ENCODE measurements at places on chromosomes 11 and 22. TPM values are rescaled to one million over a fixed set of nuclear protein-coding genes. Genes with fewer than 3 reads are reported as not detected.

- H3K27me3 ChIP-seq, result no peaks in the 10 kb centered on the region
- no peaks in the 10 kb centered on the region for H3K36me3 ChIP-seq
- peak overlapping the region; percentile 54 for H3K27ac ChIP-seq
- peaks cover 14% of the 10 kb centered on the region for H3K4me1 ChIP-seq
These were observed 8.3 kb upstream of the PIM3 start for GRCh38 chr22:49951986-49952896.

The MMP13 gene
- not detected for total RNA-seq

DNA sequence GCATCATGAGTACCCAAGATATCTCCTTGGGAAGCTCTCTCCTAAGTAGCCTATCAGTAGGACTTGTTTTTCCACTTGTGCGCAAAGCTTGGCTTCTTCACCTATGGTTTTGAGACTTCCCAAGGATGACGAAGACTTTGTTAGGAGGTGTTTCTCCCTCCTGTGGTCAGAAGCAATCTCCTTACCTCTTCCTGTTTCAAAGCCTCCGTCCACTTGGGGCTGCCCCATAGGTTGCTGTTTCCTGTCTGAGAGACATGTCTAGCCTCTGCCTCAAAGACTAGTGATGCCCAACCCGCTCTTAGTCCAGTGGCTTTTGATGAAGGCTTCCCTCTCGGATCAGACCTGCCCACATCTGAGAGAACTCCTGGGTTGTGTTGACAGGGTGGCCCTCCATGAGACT, 92.9 kb downstream of the TRAF6 start:
- H3K27me3 ChIP-seq, result peaks cover 8% of the 10 kb centered on the region
- peaks cover 8% of the 10 kb centered on the region for H3K4me1 ChIP-seq
- no peak for DNase-seq
- H3K36me3 ChIP-seq, result no peaks in the 10 kb centered on the region

DNA sequence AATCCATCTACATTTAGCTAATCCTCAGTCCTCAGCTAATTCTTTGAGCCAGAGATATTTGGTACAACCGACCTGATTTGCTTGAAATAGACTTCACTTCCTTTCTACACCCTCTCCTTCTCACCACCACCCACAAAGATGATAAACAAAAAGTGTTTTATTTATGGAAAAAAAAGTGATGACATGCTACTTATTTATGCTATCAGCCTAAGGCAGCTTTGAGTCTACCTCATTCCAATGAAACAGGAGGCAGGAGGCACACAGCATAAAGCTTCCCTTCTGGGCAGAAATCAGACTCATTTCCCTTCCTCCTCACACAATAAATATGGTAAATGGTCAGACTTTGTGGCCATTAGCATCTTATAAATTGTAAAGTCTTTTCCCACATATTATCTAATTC, 325.7 kb downstream of the SOX6 start:
- no peaks in the 10 kb centered on the region for H3K27me3 ChIP-seq
- DNase-seq, result no peak
- H3K4me1 ChIP-seq, result no peaks in the 10 kb centered on the region
- H3K27ac ChIP-seq, result no peak overlapping the region
- H3K36me3 ChIP-seq, result no peaks in the 10 kb centered on the region
- H3K4me3 ChIP-seq, result no peak overlapping the region

DNA sequence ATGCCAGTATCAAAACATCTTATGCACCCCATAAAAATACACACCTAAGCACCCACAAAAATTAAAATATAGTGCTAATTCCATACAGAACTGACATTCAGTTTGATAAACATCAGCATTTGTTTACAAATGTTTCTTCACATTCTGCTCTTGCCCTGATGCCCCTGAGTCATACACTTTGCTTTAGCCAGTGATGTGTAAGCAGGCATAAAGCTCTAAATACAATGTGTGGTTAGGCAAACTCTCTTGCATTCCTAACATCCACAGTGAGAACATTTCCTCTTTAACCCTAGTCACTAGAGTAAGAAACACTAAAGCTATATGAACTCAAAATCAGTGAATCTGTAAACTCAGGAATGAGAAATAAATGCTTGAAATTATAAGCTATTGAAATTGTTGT, 1060.7 kb downstream of the FAM181B start:
- no peak overlapping the region for H3K27ac ChIP-seq
- H3K36me3 ChIP-seq, result no peaks in the 10 kb centered on the region
- no peaks in the 10 kb centered on the region for H3K4me1 ChIP-seq
- H3K4me3 ChIP-seq, result no peak overlapping the region

The MS4A4A gene
- total RNA-seq, result not detected

- no peaks in the 10 kb centered on the region for H3K36me3 ChIP-seq
- no peaks in the 10 kb centered on the region for H3K4me1 ChIP-seq
- no peak within 1 kb of the TSS for H3K27ac ChIP-seq
- H3K4me3 ChIP-seq, result peak within 1 kb of the TSS; percentile 27
- DNase-seq, result peak; percentile 25
These were observed at the start of gene GLB1L2 for GRCh38 chr11:134331354-134332188. TSS of gene GLB1L2 (plus strand) at chr11:134331988. CDS start at chr11:134332062, 74 bp downstream.

GRCh38 chr11:60634126-60634525, 65.3 kb upstream of the MS4A8 start:
- no peak overlapping the region for H3K4me3 ChIP-seq
- no peaks in the 10 kb centered on the region for H3K4me1 ChIP-seq
- no peaks in the 10 kb centered on the region for H3K36me3 ChIP-seq
- no peak overlapping the region for H3K27ac ChIP-seq

GRCh38 chr11:30936491-30936890, 350.3 kb upstream of the MPPED2 start:
- H3K36me3 ChIP-seq, result no peaks in the 10 kb centered on the region
- DNase-seq, result peak; percentile 3
- H3K27ac ChIP-seq, result no peak overlapping the region
- no peaks in the 10 kb centered on the region for H3K27me3 ChIP-seq
- H3K4me1 ChIP-seq, result no peaks in the 10 kb centered on the region

DNA sequence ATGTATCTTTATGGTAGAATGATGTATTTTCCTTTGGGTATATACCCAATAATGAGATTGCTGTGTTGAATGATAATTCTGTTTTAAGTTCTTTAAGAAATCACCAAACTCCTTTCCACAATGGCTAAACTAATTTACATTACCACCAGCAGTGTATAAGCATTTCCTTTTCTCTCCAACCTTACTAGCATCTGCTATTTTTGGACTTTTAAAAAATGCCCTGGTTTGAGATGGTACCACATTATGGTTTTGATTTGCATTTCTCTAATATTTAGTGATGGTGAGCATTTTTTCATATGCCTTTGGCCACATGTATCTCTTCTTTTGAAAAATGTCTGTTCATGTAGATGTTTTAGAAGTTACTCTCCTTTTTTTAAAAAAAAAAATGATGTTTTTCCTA, 142.0 kb downstream of the METTL15 start:
- no peaks in the 10 kb centered on the region for H3K36me3 ChIP-seq
- no peak for DNase-seq
- no peaks in the 10 kb centered on the region for H3K4me1 ChIP-seq
- no peak overlapping the region for H3K27ac ChIP-seq

DNA sequence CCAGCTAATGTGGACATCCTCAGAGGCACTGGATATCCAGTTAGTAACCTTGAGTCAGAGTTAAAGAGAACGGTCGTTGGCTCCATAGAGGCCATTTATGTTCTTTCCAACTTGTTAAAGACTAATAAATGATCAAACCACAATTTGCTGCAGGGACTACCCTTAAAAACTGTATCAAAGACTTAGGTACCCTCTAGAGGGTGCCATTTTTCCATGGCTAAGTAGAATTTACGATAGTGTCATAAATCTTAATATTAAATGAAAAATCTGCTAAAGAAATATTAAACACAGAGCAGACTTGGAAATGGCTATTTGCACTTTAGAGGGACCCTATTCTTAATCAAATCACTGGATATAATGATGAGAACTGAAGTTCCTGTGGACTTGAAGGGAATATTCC, 685.2 kb upstream of the CHORDC1 start:
- H3K4me3 ChIP-seq, result no peak overlapping the region
- DNase-seq, result no peak
- no peak overlapping the region for H3K27ac ChIP-seq
- no peaks in the 10 kb centered on the region for H3K36me3 ChIP-seq
- no peaks in the 10 kb centered on the region for H3K4me1 ChIP-seq
- H3K27me3 ChIP-seq, result no peaks in the 10 kb centered on the region

DNA sequence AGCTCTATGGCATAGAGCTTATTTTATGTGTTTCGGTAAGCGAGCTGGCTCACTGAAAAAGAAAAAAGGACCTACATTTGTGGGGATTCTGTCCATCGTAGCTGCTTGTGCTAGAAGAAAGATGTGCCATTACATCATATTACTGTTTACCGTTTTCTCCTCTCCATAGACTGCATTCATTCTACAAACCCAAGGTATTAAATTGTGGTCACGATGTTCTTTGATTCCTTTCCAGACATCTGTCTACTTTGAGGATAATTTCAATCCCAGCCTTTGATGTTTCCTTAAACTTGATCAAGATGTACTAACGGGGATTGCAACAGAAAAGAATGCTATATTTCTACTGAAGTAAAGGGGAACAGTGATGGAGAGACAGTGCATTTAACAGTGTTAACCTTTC, 5.5 kb upstream of the OR52N1 start:
- no peak overlapping the region for H3K4me3 ChIP-seq
- no peaks in the 10 kb centered on the region for H3K36me3 ChIP-seq
- H3K27me3 ChIP-seq, result no peaks in the 10 kb centered on the region
- H3K4me1 ChIP-seq, result no peaks in the 10 kb centered on the region
- H3K27ac ChIP-seq, result no peak overlapping the region
- DNase-seq, result no peak

GRCh38 chr11:67581469-67581868, 2.1 kb upstream of the GSTP1 start:
- no peak for DNase-seq
- H3K27me3 ChIP-seq, result peaks cover 11% of the 10 kb centered on the region
- no peak overlapping the region for H3K27ac ChIP-seq

DNA sequence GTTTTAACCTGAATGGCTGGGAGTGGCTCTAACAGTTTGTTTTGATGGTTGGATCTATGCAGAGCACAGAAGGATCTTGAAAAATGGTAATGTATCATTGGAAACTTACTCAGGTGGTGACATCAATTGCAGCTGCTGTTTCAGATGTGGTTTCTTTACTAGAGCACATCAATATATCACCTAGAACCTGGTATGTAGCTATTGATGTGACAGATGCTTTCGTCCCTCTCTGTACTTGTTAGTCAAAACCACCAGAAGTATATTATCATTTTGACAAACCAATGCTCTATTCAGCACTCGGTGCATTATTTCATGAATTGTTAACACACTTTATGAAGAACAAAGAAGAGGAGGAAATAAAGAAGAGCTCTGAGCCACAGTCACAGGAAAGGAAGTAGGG, 26.6 kb upstream of the SCN3B start:
- no peaks in the 10 kb centered on the region for H3K4me1 ChIP-seq
- no peak for DNase-seq
- no peak overlapping the region for H3K27ac ChIP-seq
- H3K36me3 ChIP-seq, result no peaks in the 10 kb centered on the region
- H3K27me3 ChIP-seq, result peaks cover 2% of the 10 kb centered on the region

- peaks cover 20% of the 10 kb centered on the region for H3K36me3 ChIP-seq
- no peak for DNase-seq
- H3K4me3 ChIP-seq, result no peak overlapping the region
- no peaks in the 10 kb centered on the region for H3K27me3 ChIP-seq
These were observed 25.5 kb downstream of the SERPIND1 start for GRCh38 chr22:20799449-20799848.

GRCh38 chr11:44637487-44637886, 72.0 kb downstream of the CD82 start:
- H3K4me1 ChIP-seq, result no peaks in the 10 kb centered on the region
- peak; percentile 30 for DNase-seq
- no peaks in the 10 kb centered on the region for H3K36me3 ChIP-seq
- no peaks in the 10 kb centered on the region for H3K27me3 ChIP-seq

GRCh38 chr11:16606784-16607674, 131.4 kb upstream of the C11orf58 start:
- peaks cover 6% of the 10 kb centered on the region for H3K4me1 ChIP-seq
- DNase-seq, result peak; percentile 35
- no peaks in the 10 kb centered on the region for H3K36me3 ChIP-seq
- peaks cover 13% of the 10 kb centered on the region for H3K27me3 ChIP-seq
- peak overlapping the region; percentile 56 for H3K27ac ChIP-seq

DNA sequence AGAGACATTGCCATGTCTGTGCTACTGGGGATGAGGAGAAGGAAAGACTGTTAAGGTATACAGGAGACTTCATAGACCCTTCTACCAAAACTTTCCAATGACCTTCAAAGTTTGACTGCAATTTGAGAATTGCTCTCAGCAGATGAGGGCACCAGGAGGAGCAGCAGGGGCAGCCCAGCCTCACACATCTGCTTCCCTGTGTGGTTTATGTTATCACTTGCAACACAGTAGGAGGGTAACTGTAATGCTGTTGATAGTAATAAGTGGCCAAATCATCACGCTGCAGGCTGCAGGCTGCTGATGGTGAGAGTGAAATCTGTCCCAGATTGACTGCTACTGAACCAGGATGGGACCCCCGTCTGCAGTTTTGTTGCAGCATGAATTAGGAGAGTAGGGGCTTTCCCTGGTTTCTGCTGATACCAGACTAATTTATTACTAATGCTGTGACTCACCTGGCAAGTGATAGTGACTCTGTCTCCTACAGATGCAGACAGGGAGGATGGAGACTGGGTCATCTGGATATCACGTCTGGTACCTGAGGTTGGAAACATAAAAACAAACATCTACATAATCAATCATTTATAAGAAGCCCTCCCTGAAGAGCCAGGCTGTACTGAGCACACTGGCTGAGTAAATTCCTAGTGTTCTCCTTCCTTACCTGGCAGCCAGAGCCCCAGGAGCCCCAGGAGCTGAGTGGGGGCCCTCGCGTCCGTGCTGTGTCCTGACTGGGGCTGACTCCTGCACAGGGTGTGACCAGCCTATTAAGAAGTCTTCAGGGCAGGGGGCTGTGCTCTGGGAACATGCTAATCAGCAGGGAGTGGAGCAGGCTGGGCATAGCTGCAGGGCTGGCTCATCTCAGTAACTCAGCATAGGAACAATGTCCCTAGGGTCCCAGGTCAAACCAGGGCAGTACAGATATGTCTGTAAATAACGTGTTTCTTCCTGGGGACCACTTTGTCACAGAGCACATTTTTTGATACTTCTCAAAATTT, 74.4 kb downstream of the GAB4 start:
- H3K36me3 ChIP-seq, result no peaks in the 10 kb centered on the region
- no peak overlapping the region for H3K27ac ChIP-seq
- H3K4me3 ChIP-seq, result no peak overlapping the region
- no peak for DNase-seq

DNA sequence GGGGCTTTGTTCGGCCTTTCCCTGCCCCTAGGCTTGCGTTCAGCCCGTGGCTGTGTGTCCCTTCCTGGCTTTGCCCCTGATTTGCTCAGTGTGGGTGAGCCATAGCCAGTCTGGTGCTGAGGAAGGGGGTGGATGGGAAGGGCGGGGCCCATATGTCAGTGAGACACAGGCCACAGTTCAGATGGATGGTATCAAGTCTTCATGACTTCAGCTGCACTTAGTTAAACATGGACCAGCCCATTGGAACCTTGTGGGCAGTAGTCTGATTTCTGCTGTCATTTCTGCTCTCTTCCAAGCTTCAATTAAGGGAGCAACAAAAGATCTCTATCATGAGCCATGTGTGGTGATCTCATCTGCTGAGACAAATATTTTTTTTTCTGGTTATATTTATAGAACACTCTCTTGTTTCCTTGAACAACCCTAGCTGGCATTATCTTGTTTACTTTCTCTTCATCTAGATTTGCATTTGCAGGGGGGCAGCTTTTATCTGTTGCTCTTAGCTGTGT, 21.6 kb upstream of the PEX26 start:
- H3K36me3 ChIP-seq, result no peaks in the 10 kb centered on the region
- no peaks in the 10 kb centered on the region for H3K27me3 ChIP-seq
- H3K27ac ChIP-seq, result peak overlapping the region; percentile 81
- H3K4me3 ChIP-seq, result no peak overlapping the region
- peaks cover 28% of the 10 kb centered on the region for H3K4me1 ChIP-seq
